ENCODE measurements at places on chromosomes 5 and 9. TPM values are rescaled to one million over a fixed set of nuclear protein-coding genes. Genes with fewer than 3 reads are reported as not detected.

DNA sequence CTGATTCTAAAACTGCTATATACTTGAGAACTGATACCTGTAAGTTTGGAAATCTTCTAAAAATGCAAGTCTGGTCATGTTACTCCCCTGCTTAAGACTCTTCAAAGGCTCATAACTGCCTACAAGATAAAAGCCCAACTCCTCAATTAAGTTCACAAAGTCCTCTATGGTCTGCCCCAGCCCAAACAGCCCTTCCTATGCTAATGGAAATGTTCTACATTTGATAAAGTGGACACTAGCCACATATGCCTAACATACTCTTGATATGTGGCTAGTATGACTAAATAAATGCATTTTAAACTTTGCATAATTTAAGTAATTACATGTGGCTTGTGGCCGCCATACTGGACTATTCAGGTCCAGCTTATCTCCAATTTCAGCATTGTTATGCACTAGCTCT, 204.5 kb downstream of the AP3B1 start:
- H3K4me1 ChIP-seq = no peaks in the 10 kb centered on the region
- no peaks in the 10 kb centered on the region for H3K27me3 ChIP-seq

Gene TAF11L5
- polyA plus RNA-seq = not detected

DNA sequence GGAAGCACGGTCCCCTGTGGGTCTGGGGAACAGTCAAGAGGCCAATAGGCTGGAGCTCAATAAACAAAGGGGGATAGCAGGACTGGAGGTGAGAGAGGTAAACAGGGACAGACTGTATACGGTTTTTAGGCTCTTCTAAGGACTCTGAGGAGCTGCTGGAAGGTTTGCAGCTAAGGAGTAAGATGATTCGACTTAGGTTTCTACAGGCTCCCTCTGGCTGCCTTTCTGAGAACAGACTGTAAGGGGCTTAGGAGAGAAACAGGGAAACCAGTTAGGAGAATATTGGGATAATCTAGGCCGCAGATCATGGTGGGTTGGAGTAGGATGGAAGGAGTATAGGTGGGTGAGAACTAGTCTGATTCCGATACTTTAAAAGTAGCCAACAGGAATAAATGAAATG, 10.4 kb downstream of the CDK5RAP2 start:
- peaks cover 70% of the 10 kb centered on the region for H3K36me3 ChIP-seq
- H3K27me3 ChIP-seq = no peaks in the 10 kb centered on the region
- H3K4me3 ChIP-seq = no peak overlapping the region
- DNase-seq = no peak

DNA sequence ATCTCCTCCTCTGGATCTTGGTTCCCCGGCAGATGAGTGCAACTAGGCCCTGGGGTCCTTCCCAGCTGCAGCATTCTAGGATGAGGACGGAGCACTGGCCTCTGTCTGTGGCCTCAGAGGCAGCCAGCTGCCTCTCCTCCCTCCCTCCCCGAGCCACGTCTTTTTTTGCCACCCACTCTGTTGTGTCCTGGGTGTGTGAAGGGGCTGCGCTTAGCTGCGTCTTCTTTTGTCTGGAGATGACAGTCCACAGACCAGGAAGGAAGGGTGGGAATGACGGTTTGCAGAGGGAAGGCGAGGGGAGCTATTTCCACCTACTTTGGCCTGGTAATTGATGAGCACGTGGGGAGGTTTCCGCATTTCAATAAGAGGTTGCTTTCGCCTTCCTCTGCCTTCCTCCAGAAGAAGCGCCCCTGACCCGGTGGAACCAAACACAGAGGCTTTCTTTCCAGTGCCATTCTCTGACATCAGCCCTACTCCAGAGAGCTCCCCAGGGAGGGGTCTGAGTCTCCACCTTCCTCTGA, 34.5 kb upstream of the GABRP start:
- H3K36me3 ChIP-seq = no peaks in the 10 kb centered on the region
- H3K27me3 ChIP-seq = no peaks in the 10 kb centered on the region
- DNase-seq = no peak
- H3K4me1 ChIP-seq = peaks cover 5% of the 10 kb centered on the region
- no peak overlapping the region for H3K4me3 ChIP-seq

GRCh38 chr9:87405677-87406542, 91.8 kb upstream of the DAPK1 start:
- H3K27me3 ChIP-seq = no peaks in the 10 kb centered on the region
- no peaks in the 10 kb centered on the region for H3K4me1 ChIP-seq
- H3K36me3 ChIP-seq = no peaks in the 10 kb centered on the region
- no peak overlapping the region for H3K27ac ChIP-seq
- H3K4me3 ChIP-seq = no peak overlapping the region

DNA sequence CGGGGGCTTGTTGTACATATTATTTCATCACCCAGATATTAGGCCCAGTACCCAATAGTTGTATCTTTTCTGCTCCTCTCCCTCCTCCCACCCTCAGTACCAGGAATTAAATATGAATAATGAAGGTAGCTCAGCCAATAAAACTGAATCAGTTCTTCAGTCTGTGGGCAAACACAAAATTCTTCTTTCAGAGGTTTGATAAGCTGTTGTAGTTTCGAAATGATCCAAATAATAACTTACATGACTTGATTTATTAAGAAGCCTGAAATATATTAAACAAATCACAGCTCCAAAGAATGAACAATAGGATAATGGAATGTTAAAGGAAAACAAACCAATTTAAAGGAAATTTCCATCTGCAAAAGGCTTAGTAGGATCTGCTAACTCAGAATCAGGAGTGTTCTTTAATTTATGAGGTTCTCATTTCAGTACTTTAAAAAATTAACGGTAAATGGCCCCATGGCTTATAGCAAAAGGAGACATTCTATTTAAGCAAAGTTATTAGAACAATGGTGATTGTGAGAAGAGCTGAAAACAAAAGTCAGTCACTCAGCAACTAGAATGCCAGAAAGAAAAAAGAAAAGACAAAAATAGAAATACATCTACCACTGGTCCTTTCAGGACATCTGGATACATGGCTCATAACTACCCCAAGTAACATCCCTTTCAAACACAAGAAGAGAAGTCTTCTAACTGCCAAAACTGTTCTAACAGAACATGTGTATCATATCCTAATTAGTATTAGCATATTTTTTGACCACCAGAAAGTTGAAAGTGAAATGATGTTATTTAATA, 62.4 kb downstream of the NR3C1 start:
- H3K27ac ChIP-seq = no peak overlapping the region
- H3K36me3 ChIP-seq = no peaks in the 10 kb centered on the region
- peaks cover 4% of the 10 kb centered on the region for H3K4me1 ChIP-seq
- H3K27me3 ChIP-seq = no peaks in the 10 kb centered on the region
- no peak overlapping the region for H3K4me3 ChIP-seq
- no peak for DNase-seq

DNA sequence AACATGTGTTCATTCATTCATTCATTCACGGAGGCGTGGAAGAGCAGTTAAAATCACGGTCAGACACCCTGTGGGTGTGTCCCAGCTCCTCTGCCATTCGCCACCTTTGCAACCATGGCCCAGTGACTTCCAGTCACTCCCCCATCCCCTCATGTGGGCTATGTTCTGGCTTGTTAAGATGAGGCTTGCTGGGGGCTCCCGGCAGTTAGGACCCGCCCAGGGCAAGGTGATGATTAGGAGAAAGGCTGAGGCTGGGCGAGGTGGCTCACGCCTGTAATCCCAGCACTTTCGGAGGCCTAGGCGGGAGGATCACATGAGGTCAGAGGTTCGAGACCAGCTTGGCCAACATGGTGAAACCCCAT, 24.9 kb upstream of the PTGES start:
- DNase-seq = no peak
- H3K27me3 ChIP-seq = peaks cover 35% of the 10 kb centered on the region

Gene PCDHGB3
- 0.33 TPM for polyA plus RNA-seq

GRCh38 chr9:16150938-16151650, 598.3 kb downstream of the CCDC171 start:
- H3K36me3 ChIP-seq = no peaks in the 10 kb centered on the region
- no peaks in the 10 kb centered on the region for H3K4me1 ChIP-seq
- H3K4me3 ChIP-seq = no peak overlapping the region
- no peak for DNase-seq
- no peak overlapping the region for H3K27ac ChIP-seq

GRCh38 chr9:133803028-133803585, 65.0 kb upstream of the SARDH start:
- no peak overlapping the region for H3K4me3 ChIP-seq
- no peaks in the 10 kb centered on the region for H3K36me3 ChIP-seq
- H3K27ac ChIP-seq = no peak overlapping the region
- DNase-seq = no peak
- no peaks in the 10 kb centered on the region for H3K27me3 ChIP-seq

- no peaks in the 10 kb centered on the region for H3K27me3 ChIP-seq
- peaks cover 8% of the 10 kb centered on the region for H3K4me1 ChIP-seq
- no peaks in the 10 kb centered on the region for H3K36me3 ChIP-seq
- H3K4me3 ChIP-seq = peak overlapping the region; percentile 77
- H3K27ac ChIP-seq = peak overlapping the region; percentile 28
- no peak for DNase-seq
Observed at GRCh38 chr9:69036309-69036708, 757 bp downstream of the FXN start.

- H3K4me1 ChIP-seq = peaks cover 11% of the 10 kb centered on the region
- H3K27me3 ChIP-seq = no peaks in the 10 kb centered on the region
- no peak overlapping the region for H3K4me3 ChIP-seq
- no peak for DNase-seq
- no peaks in the 10 kb centered on the region for H3K36me3 ChIP-seq
Observed at GRCh38 chr5:73307645-73308355, 134.8 kb downstream of the TMEM174 start.

GRCh38 chr5:173882632-173883031, 5.5 kb upstream of the CPEB4 start:
- no peak overlapping the region for H3K27ac ChIP-seq
- DNase-seq = no peak
- no peaks in the 10 kb centered on the region for H3K27me3 ChIP-seq
- H3K4me1 ChIP-seq = peaks cover 32% of the 10 kb centered on the region
- H3K4me3 ChIP-seq = no peak overlapping the region
- no peaks in the 10 kb centered on the region for H3K36me3 ChIP-seq

Gene GRXCR2
- not detected for polyA plus RNA-seq

DNA sequence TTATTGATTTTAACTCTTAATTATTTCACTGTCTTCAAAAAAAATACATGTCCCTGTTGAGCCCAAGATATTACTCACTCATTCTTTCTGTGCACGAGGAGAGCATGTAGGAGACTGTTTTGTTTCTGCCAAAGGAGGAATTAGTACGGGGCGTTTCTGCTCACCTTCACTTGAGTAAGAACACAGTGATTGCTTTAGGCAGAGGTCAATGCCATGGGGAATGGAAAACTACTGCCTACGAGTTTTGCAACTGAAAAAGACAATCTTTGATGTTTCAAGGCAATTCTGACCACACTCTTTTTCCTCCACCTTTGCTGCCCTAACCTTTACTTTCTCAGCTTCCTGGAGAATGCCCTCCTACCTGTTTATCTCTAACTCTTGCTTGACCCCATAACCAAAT, 109.4 kb downstream of the CCDC192 start:
- H3K4me1 ChIP-seq = no peaks in the 10 kb centered on the region
- H3K27me3 ChIP-seq = no peaks in the 10 kb centered on the region
- DNase-seq = no peak
- no peaks in the 10 kb centered on the region for H3K36me3 ChIP-seq

DNA sequence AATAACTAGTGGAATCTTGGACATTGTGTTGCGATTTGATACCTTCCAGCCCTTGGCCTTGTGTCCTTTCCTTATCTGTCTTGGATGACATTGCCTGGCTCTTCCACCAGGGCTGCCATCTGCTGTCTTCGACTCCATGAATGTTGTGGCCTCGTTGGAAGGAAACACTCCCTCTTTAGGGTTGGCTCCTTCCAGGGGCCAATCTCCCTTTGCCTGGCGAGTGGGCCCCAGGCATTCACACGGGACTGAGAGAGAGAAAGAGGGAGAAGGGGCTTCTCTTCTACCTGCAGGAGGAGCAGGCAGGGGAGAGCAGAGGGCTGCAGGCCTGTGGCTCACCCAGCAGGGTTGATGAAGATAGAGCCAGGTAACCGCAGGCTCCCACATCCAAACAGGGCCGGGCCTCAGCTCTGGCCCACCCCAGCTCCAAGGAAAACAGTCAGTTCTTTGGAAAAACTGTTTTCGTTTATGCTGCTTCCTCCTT, 31.3 kb downstream of the FGF1 start:
- H3K36me3 ChIP-seq = no peaks in the 10 kb centered on the region
- H3K4me3 ChIP-seq = no peak overlapping the region
- peaks cover 3% of the 10 kb centered on the region for H3K27me3 ChIP-seq

Gene F2RL2
- not detected for polyA plus RNA-seq

Gene PCDHB5
- 0.06 TPM for polyA plus RNA-seq

- H3K36me3 ChIP-seq = no peaks in the 10 kb centered on the region
- H3K27ac ChIP-seq = no peak overlapping the region
- peak; percentile 10 for DNase-seq
- peaks cover 22% of the 10 kb centered on the region for H3K4me1 ChIP-seq
- no peak overlapping the region for H3K4me3 ChIP-seq
Observed at GRCh38 chr9:34046784-34047379, 1.8 kb downstream of the UBAP2 start.

GRCh38 chr9:131546336-131547084, 1.2 kb downstream of the PRRT1B start:
- H3K27me3 ChIP-seq = peaks cover 4% of the 10 kb centered on the region
- no peaks in the 10 kb centered on the region for H3K36me3 ChIP-seq
- H3K4me1 ChIP-seq = peaks cover 16% of the 10 kb centered on the region
- no peak overlapping the region for H3K27ac ChIP-seq
- peak; percentile 38 for DNase-seq

DNA sequence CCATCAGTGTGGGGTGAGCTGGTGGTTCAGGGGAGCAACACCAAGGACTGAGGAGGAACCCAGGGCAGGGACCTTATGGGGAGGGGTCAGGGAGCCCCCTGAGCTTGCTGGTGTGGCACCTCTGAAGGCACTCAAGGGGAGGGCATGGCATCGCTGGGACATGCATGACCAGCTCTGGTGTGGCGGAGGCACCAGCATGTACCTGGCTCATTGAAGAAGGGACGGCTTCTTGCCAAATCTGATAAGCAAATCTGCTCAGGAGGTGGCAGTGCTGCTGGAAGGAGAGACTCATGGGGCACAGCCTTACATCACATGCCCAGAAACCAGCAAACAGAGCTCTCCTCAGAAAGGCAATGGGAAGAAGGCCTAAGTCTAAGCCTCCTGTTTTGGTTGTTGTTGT, 421.8 kb downstream of the SEMA5A start:
- no peak for DNase-seq
- no peaks in the 10 kb centered on the region for H3K4me1 ChIP-seq
- H3K36me3 ChIP-seq = no peaks in the 10 kb centered on the region
- H3K4me3 ChIP-seq = no peak overlapping the region
- H3K27me3 ChIP-seq = no peaks in the 10 kb centered on the region
- no peak overlapping the region for H3K27ac ChIP-seq

- H3K4me3 ChIP-seq = no peak overlapping the region
- peaks cover 30% of the 10 kb centered on the region for H3K36me3 ChIP-seq
- DNase-seq = no peak
- H3K4me1 ChIP-seq = peaks cover 14% of the 10 kb centered on the region
- H3K27ac ChIP-seq = no peak overlapping the region
- H3K27me3 ChIP-seq = no peaks in the 10 kb centered on the region
Observed at GRCh38 chr9:130122456-130122855, 49.7 kb upstream of the NCS1 start.

GRCh38 chr9:3118081-3118480, 274.2 kb upstream of the PUM3 start:
- no peaks in the 10 kb centered on the region for H3K4me1 ChIP-seq
- H3K27ac ChIP-seq = no peak overlapping the region
- H3K36me3 ChIP-seq = no peaks in the 10 kb centered on the region
- no peaks in the 10 kb centered on the region for H3K27me3 ChIP-seq
- H3K4me3 ChIP-seq = no peak overlapping the region
- no peak for DNase-seq

Gene SV2C
- polyA plus RNA-seq = not detected

All from B cell (primary cell).